ENCODE measurements at places on chromosomes 4 and X.

- no peak for DNase-seq
Measured at GRCh38 chr4:41485041-41485440, 52.9 kb upstream of the LIMCH1 start.

GRCh38 chr4:94978904-94979303 is 221.1 kb downstream of the BMPR1B start:
- DNase-seq = no peak

DNA sequence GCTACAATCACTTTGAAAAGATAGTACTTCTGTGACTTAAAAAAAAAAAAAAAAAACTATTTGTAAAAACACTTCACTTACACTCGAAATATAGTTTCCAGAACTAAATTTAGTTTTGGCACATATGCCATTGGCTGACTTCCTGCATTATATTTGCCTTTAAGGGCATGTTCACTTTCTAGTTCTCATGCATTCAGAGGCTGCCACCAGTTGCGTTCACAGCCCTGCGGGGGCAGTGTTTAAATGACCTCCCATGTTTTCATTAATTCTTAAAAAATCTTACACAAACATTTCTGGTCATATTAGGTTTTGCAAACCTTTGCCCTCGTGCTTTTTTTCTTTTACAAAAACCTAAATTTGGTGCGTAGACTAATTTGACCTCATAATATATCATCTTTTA is 12.4 kb upstream of the ARHGAP6 start:
- no peak for DNase-seq

- DNase-seq = no peak
Measured at GRCh38 chr4:2159931-2160330, 82.0 kb downstream of the HAUS3 start.

DNA sequence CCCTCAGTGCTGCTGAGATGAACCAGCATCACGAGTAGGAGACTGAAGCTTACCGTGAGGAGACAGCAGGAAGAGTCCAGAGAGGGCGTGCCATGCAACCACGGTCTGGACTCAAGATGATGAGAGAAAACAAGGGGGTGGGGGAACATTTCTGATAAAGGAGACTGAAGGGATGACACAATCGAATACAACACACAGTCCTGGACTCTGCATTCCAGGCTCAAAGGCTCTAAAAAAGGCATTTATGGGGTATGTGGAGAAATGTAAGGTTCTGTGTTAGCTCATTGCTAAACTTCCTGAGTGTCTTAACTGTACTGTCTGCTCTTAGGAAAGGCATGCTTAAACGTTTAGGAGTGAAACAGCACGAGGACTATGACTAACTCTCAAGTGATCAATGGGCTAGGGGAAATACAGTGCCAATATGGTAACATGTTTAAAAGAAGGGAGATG is 20.6 kb upstream of the IRAK1 start:
- DNase-seq = no peak

DNA sequence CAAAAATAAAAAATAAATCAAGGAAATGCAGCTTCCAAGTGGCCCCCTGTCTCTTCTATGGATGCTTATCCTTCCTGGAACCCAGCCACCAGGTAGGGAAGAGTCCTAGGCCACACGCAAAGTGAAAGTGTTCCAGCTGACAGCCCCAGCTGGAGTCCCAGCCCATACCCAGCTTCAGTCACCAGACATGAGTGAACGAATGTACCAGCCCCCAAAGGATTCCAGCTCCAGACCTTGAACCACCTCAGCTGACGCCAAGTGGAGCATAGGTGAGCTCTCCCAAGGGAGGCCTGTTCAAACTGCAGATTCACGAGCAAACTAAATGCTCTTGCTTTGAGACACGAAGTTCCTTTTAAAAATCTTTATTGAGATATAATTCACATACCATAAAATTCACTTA is 62.0 kb downstream of the BCOR start:
- no peak for DNase-seq

- no peak for DNase-seq
Measured at GRCh38 chr4:183356931-183357675, 34.9 kb upstream of the CLDN24 start.

- no peak for DNase-seq
Measured at GRCh38 chrX:148412006-148412405, 88.4 kb upstream of the AFF2 start.

DNA sequence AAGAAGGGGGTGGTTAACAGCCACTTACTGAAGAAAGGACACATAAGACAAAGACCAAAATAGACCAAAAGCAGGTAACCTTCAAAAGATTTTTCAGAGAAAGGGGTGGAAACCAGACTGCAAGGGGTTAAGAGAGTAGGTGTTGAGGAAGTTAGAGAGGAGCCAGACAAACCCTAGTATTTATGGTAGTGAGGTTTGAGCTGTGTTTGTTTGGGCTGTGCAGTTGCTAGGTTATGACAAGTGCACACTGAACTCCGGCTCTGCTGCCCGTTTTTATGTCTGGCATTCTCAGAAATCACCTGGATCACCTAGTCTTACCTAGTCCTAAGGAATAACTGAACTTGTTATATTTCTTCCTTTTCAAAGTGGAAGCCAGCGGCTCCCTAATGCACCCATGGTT is 22.9 kb upstream of the G3BP2 start:
- DNase-seq = no peak

- DNase-seq = no peak
Measured at GRCh38 chr4:26321373-26322221, 783 bp downstream of the RBPJ start.

DNA sequence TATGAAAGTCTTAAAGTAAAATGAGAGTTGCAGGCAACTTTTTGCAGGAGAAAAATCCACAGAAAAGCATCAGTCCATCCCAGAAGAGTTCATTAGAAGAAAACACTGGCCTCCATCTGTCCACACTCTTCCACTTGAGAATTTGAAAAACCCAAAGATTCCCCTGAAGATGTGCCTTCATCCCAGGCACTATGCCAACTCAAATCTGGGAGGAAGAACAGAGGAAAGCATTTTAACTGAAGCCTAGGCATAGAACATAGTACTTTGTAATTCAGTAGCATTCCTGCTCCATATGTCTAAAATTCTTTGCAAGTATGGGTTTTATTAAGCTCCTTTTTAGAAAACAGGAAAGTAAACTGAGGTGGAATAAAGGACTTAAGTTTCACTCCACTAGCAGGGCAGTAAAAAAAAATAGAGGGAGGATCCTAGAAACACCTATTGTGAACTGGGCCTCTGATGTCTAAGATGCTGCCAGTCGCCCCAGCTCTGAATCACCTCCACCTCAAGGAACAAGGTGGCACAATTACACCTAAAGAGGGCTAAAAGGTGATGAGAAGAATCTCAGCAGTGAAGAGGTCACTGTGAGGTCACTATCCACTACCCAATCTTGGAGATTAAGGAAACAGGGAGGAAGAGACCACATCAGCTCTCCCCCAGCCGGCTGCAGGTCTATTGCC is 141.9 kb upstream of the FAM241A start:
- no peak for DNase-seq

DNA sequence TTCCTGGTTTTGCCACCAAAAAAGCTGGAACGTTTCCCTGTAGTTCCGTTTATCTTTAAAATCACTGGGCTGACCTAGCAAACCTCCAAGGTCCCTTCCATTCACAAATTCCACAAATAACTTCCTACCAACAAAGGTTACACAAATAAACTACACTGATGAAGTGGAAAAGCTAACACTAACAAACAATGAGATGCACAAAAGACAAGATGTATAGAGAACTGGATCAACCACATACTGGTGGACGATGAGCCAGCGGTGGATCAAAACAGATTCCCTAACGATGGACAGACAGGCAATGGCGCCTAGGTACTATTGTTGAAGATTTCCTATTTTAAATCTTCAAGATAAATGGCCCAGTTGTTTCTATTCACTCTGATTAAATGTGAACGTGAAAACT is 15.5 kb downstream of the AFAP1 start:
- no peak for DNase-seq

GRCh38 chr4:36325926-36326325 is 44.5 kb downstream of the DTHD1 start:
- DNase-seq = no peak

DNA sequence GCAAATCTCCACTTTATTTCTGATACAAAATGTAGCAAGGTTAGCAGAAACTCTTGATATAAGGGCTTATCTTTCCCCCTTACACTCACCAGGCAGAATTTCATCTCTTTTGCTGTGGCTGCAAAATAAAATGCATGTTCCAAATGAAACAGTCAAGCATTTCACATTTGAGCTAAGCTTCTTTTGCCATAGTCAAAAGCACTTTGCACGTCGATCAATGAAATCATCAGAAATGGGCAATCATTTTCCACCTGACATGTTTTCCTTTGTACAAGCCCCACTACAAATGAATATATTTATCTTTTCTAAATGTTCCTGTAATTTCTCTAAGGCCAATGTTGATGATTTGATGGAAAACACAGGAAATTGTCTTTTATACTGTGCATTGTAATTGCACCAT is 178.4 kb downstream of the ANKRD50 start:
- DNase-seq = no peak

DNA sequence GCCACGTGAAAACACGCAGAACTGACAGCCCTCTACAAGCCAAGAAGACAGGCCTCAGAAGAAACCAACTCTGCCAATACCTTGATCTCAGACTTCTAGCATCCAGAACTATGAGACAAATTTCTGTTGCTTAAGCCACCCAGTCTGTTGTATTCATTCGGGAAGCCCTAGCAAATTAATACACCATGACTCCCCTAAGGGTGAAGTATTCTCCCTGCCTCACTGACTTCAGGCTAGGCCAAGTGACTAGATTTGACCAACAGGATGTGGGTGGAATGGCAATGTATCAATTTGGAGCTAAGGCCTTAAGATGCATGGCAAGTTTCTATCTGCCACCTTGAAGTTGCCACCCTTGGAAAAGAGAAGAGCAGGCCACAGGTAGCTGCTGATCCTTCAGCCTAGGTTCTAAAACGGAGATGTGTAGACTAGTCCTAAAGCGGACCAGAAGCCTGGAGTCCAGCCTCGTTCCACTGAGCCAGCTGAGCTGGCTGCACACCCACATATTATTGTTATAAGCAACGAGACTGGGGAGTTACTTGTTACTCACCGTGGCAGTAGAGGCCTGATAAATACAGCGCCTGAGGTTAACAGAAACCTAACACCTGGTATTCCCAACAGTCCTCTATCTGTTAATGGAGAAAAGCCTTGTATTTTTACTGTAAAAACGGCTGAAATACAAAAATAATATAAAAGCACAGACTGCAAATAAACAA is 16.4 kb downstream of the SCARB2 start:
- no peak for DNase-seq

- no peak for DNase-seq
Measured at GRCh38 chrX:20265726-20266681, 705 bp downstream of the RPS6KA3 start.

DNA sequence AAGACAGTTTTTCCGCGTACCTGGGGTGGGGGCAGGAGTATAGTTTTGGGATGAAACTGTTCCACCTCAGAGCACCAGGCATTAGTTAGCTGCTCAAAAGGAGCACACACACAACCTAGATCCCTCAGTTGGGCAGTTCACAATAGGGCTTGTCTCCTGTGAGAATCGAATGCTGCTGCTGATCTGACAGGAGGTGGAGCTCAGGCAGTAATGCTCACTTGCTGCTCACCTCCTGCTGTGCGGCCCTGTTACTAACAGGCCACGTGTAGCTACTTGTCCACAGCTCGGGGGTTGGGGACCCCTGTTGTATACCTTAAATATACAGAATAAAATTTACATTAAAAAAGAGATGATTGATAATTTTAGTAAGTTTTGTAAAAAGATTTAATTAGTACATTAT is 191.5 kb downstream of the SLC7A11 start:
- no peak for DNase-seq

GRCh38 chr4:183397741-183398297 is 46.6 kb upstream of the CDKN2AIP start:
- no peak for DNase-seq

- no peak for DNase-seq
Measured at GRCh38 chr4:152983221-152983620, 47.1 kb downstream of the FHDC1 start.

DNA sequence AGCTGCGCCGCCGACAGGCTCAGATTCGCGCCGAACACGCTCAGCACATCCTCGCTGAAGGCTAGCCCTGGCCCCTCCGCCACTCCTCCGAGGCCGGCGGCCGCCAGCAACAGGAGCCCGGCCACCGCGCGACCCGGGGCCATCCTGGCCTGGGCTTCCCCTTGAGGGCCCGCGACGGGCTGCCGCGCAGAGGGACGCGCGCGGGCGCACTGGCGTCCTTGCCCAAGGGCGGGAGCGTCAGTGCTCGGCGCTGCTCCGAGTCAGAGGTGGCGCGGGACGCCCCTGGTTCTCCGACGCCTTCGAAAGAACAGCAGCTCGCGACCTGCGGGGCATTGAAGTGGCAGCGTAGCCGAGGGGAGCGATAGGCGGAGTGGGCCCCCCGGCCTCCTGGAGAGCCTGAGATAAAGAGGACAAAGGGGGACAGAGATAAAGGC is 745 bp downstream of the SLC39A8 start:
- DNase-seq = peak; percentile 30

DNA sequence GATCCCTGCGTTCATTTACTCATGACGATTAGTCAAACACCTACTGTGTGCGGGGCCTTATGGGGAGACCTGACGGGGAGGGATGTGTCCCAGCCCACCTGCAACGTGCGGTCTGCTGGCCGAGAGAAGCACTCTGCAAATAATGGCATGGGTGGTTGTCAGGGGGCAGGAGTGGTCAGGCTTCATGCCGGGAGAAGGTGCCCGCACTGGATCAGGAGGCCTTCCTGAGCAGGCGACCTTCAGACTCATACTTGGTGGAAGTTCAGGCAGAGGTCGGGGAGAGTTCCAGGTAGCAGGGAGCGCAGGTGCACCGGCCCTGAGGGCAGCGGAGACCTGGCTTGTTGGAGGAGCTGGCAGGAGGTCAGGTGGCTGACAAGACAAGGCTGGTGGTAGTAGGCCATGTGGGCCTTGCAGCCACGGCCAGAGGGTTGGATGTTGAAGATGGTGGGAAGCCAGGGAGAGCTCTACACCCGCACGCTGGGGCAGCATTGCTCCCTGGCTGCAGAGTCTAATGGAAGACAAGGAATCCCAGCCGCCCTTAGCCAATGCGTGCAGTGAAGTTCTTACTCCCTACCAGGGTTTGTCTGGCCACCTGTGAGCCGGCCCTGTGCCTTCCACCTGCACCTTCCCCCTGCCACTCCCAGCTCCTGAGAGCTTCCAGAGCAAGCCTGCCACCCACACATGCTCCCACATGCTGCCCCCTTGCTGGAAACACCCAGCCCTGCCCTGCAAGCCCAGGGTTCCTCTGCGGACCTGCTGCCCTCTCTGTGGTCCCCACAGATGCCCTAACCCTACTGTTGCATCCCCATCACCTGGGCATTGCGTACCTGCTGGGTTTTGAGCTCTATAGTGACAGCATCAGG is 97.3 kb downstream of the PSAPL1 start:
- no peak for DNase-seq

- DNase-seq = no peak
Measured at GRCh38 chr4:164508097-164508496, 245.8 kb upstream of the SMIM31 start.

GRCh38 chr4:6354119-6354518 is 84.5 kb downstream of the WFS1 start:
- no peak for DNase-seq

- DNase-seq = no peak
Measured at GRCh38 chrX:30582664-30583063, 5.1 kb upstream of the TASL start.

GRCh38 chrX:133415276-133416105 is at the start of gene GPC4:
TSS of gene GPC4 (minus strand) at chrX:133415489. CDS start at chrX:133414965, 524 bp downstream.
- DNase-seq = no peak

GRCh38 chrX:70039758-70040157 is 10.0 kb downstream of the AWAT2 start:
- no peak for DNase-seq

GRCh38 chrX:103730796-103731493 is 20.2 kb downstream of the TMEM31 start:
- no peak for DNase-seq

- DNase-seq = no peak
Measured at GRCh38 chr4:151236036-151236435, 40.9 kb upstream of the PRSS48 start.

- DNase-seq = no peak
Measured at GRCh38 chr4:3160438-3160837, 86.0 kb downstream of the HTT start.

Measured in right renal cortex interstitium (tissue), 3 donors.